ENCODE measurements at places on chromosomes 16 and 17. TPM values are rescaled to one million over a fixed set of nuclear protein-coding genes. Genes with fewer than 3 reads are reported as not detected.

DNA sequence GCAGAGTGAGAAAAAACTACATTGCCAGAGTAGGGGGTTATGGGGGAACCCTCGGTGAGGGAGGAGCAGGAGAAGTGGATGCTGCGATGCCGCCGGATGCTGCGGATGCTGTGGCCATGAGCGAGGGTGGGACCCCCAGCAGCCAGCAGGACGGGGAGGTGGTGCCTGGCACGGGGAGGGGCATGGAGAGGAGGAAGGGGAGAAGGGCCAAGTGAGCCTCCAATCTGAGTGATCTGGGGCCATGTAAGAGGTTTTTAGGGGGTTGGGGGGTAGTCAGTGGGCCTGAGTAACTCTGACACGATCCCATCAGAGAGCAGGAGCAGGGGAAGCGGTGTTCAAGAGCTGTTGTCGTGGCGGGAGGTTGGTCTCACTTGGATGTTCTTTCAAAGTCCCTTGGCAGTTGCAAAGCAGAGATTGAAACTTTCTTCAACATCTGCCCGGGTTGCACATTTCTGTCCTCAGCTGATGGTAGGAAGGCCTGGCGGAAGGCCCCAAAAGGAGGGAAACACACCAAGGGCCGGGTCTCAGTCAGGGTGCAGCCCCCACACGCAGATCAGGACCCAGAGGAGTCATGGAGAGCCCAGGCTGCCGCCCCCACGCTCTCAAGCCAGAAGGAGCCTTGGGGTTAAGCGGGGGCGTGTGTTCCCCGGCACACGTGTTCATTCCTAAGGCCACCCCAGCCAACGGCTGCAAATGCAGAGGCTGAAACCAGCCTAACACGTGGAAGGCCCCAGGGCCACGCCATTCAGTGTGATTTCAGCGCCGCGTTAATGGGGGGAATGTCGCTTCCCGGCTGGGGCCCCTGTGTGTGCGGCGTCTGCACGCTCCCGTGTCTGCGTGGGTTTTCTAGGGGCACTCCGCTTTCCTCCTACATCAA, 81.7 kb downstream of the ZDHHC7 start:
- peak; percentile 46 for ATAC-seq

GRCh38 chr16:64370112-64370511, 751.8 kb downstream of the CDH11 start:
- no peak for ATAC-seq

- ATAC-seq = no peak
Measured at GRCh38 chr17:81267390-81268067, 27.6 kb downstream of the SLC38A10 start.

DNA sequence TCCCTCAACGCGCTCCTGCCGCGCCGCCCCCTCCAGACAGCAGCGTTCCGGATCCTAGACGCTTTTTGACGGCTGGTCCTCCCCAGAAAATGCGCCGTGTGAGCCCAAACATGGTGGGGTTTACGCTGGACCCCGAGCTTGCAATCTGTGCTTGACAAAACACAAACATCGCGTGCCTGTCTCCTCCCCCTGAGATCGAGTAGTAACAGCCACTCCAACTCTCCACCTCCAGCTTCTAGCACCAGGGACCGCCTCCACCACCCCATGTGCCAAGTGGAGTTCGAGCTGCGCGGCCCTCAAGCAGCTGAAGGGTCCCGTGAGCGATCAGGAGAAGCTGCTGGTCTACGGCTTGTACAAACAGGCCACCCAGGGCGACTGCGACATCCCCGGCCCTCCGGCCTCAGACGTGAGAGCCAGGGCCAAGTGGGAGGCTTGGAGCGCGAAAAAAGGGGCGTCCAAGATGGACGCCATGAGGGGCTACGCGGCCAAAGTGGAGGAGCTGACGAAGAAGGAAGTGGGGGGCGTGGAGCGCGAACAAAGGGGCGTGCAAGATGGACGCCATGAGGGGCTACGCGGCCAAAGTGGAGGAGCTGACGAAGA, 656 bp upstream of the GEMIN4 start:
- ATAC-seq = peak; percentile 0

- ATAC-seq = peak; percentile 41
Measured at GRCh38 chr16:700684-701584, 4.7 kb downstream of the FBXL16 start.

DNA sequence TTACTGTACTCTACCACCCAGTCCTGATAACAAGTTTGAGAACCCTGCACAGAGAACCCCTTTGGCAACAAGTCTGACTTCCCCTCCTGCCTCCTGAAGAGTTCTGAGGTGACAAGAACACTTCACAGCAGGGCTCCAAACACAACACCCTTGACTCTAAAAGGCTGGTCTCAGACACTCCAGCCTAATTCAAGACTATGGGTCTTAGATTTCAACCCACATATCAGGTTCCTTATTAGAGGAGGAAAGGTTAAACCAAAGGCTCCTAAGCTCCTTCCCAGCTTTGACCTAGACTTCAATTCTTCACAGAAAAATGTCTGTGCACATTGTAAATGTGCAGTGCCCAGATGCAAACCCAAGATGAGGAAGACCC, 23.0 kb downstream of the RANBP10 start:
- ATAC-seq = no peak

DNA sequence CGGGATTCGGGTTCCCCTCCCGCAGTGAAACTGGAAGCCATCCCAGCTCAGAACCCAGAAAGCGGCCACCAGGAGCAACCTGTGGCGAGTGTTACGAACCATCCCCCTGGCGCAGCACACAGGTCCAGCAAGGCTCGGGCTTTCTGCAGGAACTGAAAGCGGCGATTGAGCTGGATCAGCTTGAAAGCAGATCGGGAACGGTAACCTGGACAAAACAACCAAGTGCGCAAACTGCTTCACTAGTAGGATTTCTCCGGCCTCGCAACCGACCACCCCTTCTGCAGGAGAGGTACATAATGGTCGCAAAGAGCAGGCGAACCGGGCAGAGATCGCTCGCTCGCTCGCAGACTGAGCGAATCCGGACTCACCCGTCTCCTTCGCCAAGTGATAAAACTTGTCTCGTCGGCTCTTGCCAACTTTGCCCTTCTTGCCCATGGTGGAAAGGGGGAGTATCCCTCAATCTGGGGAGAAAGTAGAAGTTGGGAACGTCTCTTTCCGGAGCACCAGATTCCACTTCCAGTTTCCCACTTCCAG, 696 bp upstream of the PSMC5 start:
- ATAC-seq = no peak

- ATAC-seq = no peak
Measured at GRCh38 chr16:61616088-61616487, 420.1 kb downstream of the CDH8 start.

The CES1 gene
- total RNA-seq = not detected

The DHRS7C gene
- total RNA-seq = not detected

The GRIN2A gene
- total RNA-seq = not detected

The CA10 gene
- 0.56 TPM for total RNA-seq

The TMEM235 gene
- not detected for total RNA-seq

Data from activated T-helper 17 cell treated with anti-CD3 and anti-CD28 coated beads, Interleukin-2, amount 50 U/mL, for 72 hours (primary cell).